ENCODE measurements at places on chromosomes 16 and 17.
A peak's percentile ranks its signal among the peaks of the same experiment; 100 is the strongest.

- DNase-seq, result no peak
Observed at GRCh38 chr17:78045316-78045715, 83.2 kb downstream of the TMC6 start.

DNA sequence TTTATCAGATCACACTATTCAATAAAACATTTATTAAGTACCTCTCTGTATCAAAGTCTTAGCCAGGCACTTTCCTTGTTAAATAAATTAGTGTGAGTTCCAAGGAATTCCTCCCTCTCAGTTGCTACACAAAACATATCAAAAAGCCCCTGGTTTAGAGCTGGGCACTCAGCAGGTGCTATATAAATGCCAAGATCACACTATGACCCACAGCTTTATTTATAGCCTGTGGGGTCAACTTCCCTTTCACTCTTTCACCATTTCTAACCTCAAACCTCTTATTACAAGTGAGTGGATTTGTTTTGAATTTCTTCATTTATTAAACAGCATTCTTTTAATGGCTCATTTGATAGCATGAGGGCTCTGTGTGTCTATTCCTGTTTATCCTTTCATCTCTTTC, 112.6 kb upstream of the MPHOSPH6 start:
- no peak for DNase-seq

DNA sequence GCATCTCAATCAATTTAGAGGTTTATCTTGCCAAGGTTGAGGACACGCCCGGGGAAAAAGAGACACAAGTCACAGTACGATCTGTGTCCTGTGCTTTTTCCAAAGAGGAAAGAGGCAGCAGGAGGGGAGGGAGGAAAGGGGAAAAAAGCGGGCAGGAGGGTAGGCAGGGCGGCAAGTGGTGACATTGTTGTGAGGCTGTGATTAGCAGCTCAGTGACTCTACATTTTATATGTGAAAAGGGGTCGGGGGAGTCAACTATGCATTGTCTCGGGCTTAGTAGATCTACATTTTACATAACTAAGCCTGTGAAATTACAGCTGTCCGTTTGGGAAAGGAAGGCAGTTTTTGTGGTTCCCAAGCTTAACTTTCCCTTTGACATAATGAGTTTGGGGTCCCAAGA, 22.2 kb upstream of the RIPOR1 start:
- DNase-seq, result no peak

GRCh38 chr16:56662357-56663354, 4.9 kb downstream of the MT1F start:
- no peak for DNase-seq

- no peak for DNase-seq
Observed at GRCh38 chr16:74575175-74575806, 31.6 kb downstream of the GLG1 start.

- DNase-seq, result no peak
Observed at GRCh38 chr17:15413101-15413771, 54.2 kb downstream of the CDRT4 start.

DNA sequence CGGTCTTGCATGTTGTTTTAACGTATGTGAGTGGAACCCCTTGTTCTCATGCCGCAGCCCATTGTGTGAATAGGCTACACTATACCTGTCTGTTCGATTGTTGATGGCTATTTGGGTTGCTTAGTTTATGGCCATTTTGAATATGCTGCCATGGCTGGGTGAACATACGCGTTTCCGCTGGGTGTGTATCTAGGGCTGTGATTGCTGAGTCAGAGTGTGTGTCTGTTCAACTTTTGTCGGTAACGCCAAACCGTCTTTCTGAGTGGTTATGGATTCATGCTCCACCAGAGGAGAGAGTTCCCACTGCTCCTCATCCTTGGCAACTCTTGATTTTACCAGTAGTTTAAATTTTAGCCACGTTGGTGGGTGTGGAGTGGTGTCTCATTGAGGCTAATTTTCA, 77.0 kb downstream of the METRNL start:
- no peak for DNase-seq

- no peak for DNase-seq
Observed at GRCh38 chr16:49464877-49465504, 91.4 kb downstream of the C16orf78 start.

DNA sequence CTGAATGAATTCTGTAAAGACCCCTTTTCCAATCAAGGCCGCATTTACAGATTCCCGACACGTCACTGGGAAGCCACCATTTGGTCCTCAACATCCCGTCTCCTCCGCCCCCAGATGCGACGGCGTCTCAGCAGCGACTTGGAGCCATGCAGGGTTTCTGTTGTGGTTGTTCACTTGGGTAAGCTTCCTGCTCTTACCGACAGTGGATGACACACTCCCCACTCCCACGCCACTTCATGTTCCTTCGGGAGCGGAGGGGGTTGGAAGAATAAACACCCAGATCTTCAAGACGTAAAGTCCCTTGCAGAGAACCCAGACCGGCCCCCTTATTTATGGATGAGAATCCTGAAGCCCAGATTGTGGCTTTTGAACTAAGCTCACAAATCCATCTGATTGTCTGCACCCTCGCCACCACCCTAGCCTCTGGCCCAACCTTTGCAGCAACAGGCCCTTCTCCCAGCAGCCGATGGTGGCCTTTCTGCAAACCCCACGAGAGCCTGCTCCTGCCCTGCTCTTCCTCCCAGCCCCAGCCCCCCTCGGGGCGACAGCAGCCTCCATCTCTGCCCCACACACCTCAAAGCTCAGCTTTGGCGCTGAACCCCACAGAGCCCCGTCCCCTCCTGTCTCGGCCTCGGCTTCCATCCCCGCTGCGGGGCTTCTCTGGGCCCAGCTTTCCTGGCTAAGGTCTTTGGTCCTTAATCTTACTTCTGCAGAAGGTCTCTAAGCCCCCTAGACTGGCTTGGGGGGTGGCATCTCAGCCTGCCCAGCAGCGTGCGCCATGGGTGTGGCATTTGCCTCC, 19.0 kb upstream of the OSGIN1 start:
- no peak for DNase-seq

DNA sequence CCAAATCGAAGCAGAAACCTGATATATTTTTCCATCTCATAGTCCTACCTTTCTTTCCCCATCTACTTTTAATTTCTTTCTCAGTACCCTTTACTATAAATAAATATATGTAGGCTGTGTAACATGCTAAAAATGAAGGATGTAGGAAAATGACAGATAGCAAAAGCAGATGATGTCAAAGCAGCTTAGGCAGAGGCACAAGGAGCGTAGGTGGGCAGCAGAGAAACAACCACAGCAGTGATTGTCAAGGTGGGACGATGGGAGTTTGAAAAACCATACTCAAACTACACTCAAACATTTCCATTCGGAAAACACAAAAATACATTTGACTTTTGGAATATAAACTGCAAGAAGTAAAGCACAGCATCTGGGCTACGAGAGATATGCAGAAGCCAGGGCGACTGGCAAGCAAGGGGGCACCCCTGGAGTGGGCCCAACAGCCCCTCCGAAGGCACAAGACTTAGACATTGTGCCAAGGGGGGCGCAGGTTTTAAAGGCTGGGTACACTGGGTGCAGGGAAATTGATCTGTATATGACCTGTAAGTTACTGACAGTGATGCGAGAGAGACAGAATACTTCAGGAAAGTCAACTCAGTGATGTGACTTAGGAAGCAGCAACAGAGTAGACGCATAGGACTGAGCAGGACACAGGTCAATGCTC, 31.1 kb downstream of the SNN start:
- no peak for DNase-seq

DNA sequence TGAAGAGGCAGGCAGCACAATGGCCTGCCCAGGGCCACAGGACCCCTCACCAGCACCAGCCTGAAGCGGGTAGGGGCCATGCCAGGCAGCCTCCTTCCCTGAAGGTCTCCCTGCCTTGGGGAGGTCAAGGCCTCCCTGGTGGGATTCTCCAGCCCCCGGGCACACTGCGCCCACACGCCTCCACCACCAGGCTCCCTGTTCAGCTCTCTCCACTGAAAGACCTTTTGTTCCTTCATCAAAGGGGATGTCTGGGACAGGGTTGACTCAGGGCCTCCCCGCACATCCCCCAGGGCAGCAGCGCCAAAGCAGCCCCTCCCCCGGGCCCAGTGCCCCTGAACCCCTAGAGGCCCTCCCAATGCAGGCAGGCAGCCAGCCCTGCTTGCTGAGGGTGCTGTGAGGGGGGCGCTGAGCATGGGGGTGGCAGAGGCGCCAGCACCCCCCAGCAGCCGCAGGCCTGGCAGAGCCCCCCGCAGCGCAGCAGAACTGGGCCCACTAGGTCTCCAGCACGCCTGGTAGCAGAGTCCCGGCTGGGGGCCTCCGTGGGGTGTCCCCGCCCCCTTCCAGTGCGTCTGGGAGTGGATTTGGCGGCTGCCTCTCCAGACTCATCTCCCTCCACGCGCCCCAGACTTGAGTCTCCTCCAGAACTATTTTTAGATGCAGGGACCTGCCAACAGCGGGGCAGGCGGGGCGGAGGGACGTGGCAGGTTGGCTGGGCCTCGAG, 13.1 kb downstream of the BCAR1 start:
- DNase-seq, result no peak

- no peak for DNase-seq
Observed at GRCh38 chr17:78485290-78486168, 91.7 kb downstream of the DNAH17 start.

DNA sequence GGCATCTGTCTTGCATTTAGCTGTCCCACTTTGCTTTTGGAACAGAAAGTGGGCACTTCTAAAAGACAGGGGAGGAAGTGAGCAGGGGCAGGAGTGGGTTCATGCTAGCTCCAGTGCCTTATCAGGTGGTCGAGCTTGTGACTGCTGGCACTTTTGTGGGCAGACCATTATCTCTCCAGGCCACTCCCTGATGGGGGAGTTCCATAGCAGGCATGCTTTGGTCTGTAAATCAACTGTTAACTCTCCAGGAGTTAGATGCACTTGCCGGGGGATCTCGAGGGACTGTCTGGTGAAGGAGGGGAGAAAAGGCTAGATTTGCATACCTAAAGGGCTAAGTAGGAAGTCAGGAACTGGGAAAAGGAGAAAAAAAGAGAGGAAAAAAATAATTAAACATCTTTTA, 9.3 kb upstream of the CARD14 start:
- no peak for DNase-seq

DNA sequence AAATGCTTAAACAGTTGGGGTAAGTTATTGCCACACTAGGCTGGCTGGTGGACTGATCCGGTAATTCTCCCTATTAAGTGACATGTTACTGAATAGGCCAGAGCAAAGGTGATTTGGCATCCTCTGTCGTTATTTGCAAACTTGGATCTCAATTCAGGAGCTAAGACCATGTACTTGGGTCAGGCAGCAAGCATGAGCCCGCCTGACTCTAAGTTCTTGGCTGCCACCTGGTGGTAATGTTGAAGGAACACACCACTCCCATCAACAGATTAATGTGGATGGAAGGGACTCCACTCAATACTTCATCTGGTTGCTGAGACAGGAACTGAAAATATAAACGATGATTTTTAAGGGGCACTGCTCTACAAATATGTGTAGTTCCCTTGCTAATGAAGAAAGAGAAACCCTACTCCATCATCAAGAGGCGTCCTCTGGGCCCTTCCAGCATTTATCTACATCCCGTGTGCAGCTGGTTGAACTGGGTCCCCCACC, 70.8 kb downstream of the EMP2 start:
- DNase-seq, result peak; percentile 45

DNA sequence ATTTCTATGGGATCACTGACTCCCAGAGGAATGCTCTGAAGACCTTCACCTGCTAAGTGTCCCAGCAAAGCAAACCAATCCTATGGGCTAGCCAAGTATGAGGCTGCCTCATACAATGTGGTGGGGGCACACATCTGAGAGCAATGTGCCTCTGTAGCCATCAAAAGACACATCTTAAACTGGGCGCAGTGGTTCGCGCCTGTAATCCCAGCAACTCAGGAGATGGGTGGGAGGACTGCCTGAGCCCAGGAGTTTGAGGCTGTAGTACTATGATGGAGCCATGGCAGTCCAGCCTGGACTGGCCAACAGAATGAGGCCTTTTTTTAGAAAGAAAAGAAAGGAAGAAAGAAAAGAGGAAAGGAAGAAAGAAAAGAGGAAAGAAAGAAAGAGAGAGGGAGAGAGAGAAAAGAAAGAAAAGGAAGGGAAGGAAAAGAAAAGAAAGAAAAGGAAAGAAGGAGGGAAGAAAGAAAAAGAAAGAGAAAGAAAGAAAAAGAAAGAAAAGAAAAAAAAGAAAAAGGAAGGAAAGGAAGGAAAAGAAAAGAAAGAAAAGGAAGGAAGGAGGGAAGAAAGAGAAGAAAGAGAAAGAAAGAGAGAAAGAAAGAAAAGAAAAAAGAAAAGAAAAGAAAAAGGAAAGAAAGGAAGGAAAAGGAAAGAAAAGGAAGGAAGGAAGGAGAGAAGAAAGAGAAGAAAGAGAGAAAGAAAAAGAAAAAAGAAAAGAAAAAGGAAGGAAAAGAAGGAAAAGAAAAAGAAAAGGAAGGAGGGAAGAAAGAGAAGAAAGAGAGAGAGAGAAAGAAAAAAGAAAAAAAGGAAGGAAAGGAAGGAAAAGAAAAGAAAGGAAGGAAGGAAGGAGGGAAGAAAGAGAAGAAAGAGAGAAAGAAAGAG, 430.3 kb downstream of the SLC39A11 start:
- DNase-seq, result no peak

DNA sequence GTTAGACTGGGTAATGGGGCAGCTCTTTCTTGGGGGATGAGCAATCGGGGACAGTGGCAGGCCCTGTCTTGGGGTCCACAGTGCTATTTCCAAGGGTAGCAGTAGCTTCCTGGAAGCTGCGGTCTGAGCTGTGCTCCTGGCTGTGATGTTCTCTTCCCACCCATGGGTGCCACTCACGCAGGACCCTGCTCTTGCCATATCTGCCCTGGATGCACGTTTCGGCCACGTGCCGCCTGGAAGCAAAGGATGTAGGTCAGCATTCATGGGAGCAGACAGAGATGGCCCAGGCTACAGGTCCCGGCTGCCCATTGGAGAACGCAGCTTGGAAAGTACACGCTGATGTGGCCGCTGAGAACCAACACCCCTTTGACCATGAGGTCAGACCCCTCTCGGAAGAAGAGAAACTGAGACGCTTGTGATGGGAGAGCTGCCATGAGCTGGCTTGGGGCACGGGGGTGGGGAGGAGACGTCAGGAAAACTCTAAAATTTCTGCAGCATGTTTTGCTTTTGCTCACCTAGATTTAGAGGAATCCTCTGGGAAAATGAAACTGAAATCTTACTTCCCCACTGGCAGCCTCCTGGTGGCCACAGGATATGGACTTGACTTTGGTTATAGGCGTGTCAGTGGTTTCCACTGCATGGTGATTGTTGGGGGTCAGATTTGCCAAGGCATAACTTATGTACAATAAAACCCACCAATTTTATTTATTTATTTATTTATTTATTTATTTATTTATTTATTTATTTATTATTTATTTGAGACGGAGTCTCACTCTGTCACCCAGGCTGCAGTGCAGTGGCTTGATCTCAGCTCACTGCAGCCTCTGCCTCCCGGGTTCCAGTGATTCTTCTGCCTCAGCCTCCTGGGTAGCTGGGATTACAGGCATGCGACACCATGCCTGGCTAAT, 36.2 kb upstream of the IRF8 start:
- DNase-seq, result no peak

DNA sequence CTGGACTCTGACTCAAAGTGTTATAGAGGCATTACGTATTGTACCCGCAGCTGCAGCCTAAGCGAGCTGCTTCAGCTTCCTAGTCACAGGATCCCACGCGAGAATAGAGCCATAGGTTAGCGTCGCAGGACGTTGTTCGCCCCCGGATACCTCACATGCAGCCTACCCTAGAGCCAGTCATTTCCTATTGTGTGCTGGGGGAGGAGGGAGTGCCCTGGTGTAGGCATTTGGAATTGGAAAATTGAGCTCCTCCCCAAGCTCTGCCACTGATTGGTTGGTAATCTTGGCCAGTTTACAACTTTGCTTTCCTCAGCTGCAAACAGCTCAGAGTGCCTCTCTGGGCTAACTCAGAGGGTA, 530 bp downstream of the NAA60 start:
- DNase-seq, result no peak

- DNase-seq, result peak; percentile 42
Observed at GRCh38 chr16:23948949-23949411, 113.2 kb downstream of the PRKCB start.

GRCh38 chr16:3157229-3158025, 22.6 kb downstream of the ZNF213 start:
- DNase-seq, result peak; percentile 33

Measured in activated T-cell treated with anti-CD3 and anti-CD28 coated beads for 1 hour (primary cell).